MG63 (cell line): ENCODE measurements at places on chromosomes 11 and 22.
A peak's percentile ranks its signal among the peaks of the same experiment; 100 is the strongest.

- no peak for DNase-seq
Measured at GRCh38 chr11:116946414-116946813, 109.0 kb upstream of the APOA1 start.

DNA sequence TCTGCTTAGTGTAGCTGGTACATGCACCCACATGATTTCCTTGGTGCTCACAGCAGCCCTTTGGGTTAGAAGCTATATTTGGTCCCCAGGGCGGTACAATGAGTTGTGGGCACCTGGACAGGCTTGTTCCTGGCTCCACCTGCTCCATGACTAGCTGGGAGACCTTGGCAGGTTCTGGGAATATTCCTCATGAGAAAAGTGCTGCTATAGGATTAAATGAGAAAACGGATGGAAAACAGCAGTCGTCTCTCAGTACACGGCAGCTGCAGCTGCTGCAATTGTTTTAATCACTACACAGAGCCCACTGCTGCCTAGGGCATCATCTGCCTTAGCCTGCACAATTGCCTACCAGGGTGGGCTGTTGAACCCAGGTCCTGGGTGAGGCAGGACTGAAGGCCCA, 424.5 kb upstream of the B3GAT1 start:
- DNase-seq: no peak

DNA sequence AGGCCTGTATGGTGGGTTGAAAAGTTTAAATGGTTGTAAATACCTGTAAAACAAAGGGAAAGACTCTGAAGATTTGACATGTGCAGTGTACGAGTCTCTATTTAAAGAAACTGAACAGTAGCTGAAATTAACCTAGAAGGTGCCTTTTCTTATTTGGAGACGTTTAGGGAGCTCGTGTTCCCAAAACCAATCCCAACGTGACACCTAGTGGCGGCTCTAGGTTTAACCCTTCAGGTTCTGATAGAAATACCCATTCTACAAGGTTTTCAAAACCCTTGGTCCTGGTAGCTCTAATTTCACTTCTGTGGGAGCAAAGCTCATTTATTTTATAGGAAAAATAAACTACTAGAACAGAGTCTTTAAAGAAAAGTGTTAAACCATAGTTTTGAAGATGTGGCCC, 258.3 kb downstream of the LRRC4C start:
- DNase-seq: peak; percentile 50

- no peak for DNase-seq
Measured at GRCh38 chr11:15613251-15613650, 498.5 kb downstream of the INSC start.

DNA sequence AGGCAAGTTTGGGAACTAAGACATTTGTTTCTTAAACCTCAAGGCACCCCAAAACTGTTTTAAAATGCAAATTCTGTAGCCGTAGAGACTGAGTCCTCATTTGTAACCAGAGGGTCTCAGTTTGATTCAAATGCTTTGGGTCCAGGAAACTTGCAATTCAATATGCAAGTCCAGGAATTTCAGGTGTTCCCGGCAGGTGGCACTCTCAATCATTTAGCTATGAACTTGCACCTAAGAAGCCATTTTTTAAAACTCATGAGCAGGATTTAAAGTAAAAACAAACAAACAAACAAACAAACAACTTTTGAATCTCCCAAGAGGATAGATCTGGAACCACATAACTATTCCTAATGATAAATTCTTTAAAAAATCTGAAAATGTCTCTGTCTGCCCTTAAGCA, 8.7 kb upstream of the ABTB2 start:
- DNase-seq: no peak

- DNase-seq: no peak
Measured at GRCh38 chr22:30584441-30584840, 7.3 kb downstream of the PES1 start.

GRCh38 chr11:83336993-83337392, 50.8 kb upstream of the CCDC90B start:
- no peak for DNase-seq

DNA sequence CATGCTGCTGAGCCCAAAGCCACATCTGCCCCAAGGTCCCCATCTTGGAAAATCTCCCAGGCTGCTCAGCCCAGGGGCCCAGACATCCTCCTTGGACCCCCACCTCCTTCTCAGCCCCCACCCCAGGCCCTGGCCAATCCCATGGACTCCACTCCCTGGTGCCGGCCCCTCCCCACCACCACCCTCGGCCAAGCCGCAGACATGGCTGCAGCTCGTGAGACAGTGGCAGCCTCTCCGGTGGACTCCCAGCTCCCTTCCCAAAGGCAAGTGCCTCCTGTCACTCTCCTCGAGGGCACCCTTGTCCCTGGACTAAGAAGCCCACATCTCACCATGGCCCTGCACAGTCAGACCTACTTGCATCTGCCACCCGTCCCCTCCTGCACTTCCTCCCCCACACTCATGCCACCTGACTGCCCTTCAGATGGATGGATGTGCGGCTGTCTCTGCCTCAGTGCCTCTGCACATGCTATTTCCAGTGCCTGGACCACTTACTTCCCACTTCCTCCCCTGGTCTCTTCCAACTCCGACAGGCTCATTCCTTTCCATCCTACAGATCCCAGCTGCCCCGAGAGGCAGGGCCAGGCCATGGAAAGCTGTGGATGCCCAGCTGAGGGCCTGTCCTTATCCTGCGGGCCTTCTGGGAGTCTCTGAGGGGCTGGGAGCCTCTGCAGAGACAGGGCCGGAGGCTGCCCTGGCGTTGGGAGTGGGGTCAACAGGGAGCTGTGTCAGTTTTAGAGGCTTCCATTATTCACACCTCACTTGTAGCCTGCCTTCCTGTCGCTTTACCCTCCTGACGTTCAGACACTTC, 25.5 kb upstream of the RFPL3 start:
- no peak for DNase-seq

GRCh38 chr11:66314561-66315497, 2.0 kb downstream of the CD248 start:
- DNase-seq: no peak

DNA sequence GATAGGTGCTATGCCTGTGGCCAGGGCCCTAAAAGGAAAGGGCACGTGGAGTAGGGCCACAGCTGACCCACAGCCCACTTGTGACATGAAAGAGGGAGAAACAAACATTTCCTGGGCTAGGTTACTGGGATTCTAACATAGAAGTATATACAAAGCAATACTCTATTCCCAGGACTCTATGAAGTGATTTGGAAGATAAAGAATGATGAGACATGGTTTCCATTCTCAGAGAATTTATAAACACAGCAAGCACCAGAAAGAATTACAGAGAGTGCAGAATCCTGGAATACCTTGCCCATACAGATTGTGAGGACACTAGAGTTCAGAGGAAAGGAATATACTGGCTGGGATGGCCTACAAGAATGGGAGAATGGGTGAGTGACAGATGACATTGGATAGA, 86.4 kb downstream of the KIRREL3 start:
- DNase-seq: no peak

DNA sequence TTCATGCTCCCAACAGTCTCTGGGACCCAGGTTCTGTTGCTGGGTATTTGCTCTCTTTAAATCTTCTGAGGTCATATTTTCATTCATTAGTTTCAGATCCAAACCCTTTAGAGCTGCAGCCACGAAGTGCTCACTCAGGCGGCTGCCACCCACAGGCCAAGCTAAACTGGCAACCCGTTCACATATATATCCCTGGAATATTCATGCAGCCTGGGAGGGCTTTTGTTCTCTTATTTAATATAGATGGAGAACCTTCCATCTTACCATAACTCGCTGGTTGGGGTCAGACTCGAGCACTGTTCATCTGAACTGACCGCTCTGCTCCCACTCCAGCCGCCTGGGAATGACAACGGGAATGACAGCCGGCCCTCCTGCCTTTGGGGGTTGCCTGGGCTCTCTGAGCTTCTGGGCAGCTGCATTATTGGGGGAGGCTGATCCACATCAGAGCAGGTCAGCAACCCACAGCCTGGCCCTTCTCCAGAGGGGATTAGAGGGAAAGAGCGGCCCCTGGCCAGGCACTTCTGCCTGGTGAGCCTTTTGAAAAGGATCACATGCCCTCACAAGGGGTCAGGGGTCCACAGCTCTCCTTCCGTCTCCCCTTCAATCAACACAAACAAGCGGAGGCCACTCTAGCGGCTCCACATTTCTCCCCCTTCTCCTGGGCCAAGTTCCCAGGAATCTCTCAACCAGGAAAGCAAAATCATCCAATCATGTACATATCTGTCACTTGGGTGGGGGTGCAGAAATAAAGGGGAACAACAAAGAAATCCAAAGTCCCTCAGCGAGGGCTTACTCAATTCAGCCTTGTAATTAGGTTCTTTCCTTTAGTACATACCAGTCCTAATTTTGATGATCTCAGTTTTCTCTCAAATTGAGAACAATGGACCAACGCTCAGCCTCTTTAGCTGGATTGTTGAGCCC, 11.8 kb downstream of the TMEM184B start:
- no peak for DNase-seq

DNA sequence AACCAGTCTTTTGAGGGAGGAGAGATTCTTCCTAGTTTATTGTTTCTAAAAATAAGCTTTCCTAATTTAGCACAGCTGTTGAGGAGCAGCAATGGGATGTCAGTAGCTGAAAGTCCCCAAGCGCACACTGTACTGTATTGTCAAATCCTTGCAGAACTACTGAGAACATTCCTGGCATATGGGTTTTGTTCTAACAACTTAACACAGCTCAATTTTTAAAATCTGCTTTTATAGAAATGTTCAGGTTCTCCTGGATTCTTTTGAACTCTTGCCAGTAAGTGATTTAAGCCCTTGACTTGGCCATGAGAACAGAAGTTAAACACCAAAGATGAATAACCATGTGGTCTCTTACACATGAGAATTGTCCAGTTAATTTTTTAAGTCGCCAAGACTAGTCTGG, 218.6 kb downstream of the FAT3 start:
- no peak for DNase-seq

GRCh38 chr11:72574548-72575460, 99.4 kb downstream of the PDE2A start:
- DNase-seq: no peak

GRCh38 chr22:27213294-27213693, 555.9 kb downstream of the MIAT start:
- no peak for DNase-seq

- no peak for DNase-seq
Measured at GRCh38 chr22:24333301-24333700, 62.7 kb downstream of the SPECC1L start.

DNA sequence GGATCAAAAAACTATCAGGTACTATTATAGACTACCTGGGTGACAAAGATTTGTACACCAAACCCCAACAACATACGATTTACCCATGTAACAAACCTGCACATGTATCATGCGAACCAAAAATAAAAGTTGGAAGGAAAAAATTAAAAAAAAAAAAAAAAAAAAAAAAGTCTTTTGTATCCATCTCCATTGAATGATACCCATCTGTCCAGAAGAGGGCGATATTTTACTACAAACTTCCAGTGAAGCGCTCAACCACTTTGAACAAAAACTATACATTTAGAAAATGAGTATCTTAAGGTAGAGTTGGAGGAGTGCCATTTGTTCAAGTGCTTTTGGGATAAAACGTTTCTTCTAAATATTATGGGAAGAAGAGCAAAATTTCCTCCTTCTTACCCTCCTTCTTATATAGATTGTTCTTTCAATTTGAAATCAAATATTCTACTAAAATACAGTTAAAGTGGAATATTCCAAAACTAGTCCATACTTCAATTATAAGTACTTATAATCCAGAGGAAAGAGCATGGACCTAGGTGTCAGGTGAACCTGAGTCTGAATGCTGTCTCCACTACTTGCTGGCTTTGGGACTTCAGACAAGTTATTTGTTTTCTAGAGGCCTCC, 23.3 kb downstream of the ARL14EP start:
- no peak for DNase-seq

- DNase-seq: no peak
Measured at GRCh38 chr11:20656901-20657300, 12.5 kb upstream of the NELL1 start.

DNA sequence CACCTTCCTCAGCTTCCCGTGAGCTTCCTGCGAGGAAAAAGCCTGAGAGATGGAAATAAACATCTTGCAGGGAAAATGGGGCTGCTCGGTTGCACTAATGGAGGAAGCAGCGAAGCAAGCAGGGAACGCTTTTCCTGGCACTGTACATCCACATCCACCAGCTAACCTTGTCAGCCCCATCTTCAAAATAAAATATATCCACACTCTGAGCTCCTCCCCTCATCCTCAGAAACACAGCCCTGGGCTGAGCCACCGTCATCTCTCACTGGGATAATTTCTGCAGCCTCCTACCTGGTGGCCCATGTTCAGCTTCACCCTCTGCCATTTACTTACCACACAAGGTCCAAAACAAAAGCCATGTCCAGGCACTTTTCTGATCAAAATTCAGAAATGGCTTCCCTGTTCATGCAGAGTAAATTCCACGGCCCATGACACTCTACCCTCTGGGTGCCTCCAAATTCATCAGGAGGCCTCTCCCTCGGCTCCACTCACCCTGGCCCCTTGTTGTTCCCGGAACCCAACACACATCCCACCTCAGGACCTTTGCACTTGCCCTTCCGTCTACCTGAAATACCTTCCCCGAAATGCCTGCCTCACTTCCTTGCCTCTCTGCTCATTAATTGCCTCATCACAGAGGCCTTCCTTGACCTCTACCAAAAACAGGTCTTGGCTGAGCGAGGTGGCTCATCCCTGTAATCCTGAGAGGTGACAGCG, 13.0 kb downstream of the C11orf86 start:
- DNase-seq: no peak

DNA sequence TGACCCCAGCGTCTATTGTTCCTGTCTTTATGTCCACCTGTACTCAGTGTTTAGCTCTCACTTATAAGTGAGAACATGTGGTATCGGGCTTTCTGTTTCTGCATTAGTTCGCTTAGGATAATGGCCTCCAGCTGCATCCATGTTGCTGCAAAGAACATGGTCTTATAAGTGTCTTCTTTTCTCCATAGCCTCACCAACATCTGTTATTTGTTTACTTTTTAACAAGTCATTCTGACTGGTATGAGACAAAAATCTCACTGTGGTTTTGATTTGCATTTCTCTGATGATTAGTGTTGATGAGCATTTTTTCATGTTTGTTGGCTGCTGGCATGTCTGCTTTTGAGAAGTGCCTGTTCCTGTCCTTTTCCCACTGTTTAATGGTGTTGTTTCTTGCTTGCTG, 21.7 kb upstream of the SLN start:
- DNase-seq: no peak

DNA sequence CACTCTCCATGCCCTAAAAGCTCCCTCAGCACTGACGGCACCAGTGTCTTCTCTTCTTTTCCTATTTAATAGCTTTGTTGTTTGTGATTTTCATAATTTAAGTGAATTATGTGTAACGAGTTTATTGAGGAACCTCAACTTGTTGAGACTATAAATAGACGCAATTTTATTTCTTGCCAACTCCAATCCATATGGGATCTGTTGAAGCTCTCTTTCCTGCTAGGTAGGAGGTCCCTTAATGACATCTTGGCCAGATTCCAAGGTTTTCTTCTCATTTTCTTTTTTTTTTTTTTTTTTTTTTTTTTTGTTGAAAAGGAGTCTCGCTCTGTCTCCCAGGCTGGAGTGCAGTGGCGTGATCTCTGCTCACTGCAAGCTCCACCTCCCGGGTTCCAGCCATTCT, 14.2 kb downstream of the RTL6 start:
- DNase-seq: no peak
